ENCODE measurements at places on chromosomes 7 and 10.

GRCh38 chr7:157466867-157467261 lies 130.1 kb downstream of the DNAJB6 start:
- DNase-seq: no peak

- DNase-seq: no peak
Observed at GRCh38 chr7:129439963-129440625, 5.9 kb downstream of the STRIP2 start.

GRCh38 chr10:113113918-113114317 lies 163.9 kb downstream of the TCF7L2 start:
- no peak for DNase-seq

DNA sequence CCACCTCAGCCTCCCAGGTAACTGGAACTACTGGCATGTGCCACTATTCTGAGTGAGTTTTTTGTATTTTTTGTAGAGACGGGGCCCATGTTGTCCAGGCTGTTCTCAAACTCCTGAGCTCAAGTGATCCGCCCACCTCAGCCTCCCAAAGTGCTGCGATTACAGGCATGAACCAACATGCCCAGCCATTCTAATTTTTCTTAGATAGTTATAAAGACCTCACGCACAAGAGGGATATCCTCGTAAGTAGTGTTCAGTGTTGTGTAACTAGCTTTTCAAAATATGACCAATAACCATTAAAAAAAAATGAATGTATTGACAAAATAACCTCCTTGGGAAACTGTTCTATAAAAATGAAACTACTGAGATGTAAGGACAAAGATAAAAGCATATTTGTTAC lies 90.5 kb upstream of the FERD3L start:
- DNase-seq: no peak

DNA sequence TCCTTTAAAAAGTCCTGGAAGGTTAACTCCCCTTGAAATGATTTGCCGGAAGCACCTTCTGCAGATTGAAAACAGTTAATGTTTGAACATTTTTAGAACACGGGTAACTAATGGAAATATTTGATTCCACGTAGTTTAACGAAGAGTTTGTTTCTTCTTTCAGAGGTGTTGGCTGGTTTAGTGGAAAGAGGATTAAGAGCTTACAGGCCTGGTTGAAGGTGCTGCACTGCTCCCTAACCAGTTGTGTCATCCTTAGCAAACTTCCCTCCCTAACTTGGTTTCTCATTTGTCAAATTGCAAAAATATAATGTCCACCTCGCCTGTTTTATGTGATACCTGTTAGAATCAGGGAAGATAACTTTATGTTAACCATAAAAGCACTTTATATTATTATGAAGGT lies 243.0 kb upstream of the FZD8 start:
- DNase-seq: no peak

- no peak for DNase-seq
Observed at GRCh38 chr10:52486840-52487611, 172.9 kb downstream of the DKK1 start.

- no peak for DNase-seq
Observed at GRCh38 chr7:134476044-134476443, 17.1 kb upstream of the AKR1B1 start.

DNA sequence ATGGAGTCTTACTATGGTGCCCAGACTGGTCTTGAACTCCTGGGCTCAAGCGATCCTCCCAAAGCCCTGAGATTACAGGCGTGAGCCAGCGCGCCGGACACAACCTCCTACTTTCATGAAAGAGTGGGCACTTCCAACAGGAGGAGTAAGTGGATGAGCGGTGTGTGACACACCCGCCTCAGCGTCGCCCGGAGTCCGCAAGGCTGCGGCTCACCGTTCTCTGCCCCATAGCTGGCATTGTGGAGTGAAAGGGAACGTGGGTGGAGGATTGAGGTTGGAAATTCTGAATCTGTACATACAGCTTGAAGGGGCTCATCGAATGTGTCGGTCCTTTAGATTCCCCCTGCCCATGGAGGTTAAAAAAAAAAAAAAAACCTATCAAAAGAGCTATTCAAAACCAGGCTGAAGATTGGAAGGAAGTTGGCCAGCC lies 524 bp upstream of the PRXL2A start:
- no peak for DNase-seq

- DNase-seq: no peak
Observed at GRCh38 chr7:1925973-1926907, 256.2 kb downstream of the ELFN1 start.

DNA sequence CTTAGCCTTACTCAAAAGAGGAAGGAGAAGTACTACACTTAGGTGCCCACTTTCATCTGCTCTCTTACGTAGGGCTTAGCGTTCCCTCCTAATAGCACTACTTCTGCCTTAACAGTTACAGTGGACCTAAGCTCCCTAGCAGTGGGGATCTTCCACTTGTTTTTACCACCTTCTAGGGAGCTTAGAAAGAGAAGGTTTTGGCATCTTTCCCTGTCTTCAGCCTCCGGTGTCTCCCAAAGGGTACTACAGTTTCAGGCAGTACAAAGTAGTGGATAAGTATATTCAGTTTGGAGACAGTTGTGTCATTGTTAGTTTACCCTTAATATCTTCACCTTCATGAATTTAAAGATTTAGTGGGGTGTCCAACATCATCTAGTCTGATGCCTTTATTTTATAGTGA lies 14.6 kb downstream of the CHRM2 start:
- DNase-seq: no peak

- no peak for DNase-seq
Observed at GRCh38 chr10:79377557-79378382, 30.5 kb downstream of the PPIF start.

- DNase-seq: no peak
Observed at GRCh38 chr10:112218960-112219359, 35.4 kb upstream of the GPAM start.

GRCh38 chr10:98224509-98224908 lies 43.5 kb downstream of the LOXL4 start:
- no peak for DNase-seq

DNA sequence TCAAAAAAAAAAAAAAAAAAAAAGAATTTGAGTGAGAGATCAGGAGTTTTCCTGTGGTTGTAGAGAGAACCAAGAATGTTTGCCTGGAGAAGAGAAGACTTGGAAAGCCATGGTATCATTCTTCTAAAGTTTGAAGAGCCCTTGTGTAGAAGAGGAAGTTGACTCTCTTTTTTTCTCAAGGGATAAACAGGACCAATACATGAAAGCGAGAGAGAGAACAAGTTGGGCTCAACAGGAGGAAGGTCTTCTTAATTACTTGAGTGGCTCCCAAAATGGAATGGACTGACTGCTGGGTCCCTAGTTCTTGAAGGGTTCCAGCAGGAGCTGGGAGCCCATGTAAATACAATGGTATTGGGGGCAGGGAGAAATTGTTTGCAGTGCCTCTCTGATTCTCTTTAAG lies 173.3 kb upstream of the ADO start:
- no peak for DNase-seq

GRCh38 chr7:91291302-91291701 lies 27.1 kb downstream of the FZD1 start:
- no peak for DNase-seq

DNA sequence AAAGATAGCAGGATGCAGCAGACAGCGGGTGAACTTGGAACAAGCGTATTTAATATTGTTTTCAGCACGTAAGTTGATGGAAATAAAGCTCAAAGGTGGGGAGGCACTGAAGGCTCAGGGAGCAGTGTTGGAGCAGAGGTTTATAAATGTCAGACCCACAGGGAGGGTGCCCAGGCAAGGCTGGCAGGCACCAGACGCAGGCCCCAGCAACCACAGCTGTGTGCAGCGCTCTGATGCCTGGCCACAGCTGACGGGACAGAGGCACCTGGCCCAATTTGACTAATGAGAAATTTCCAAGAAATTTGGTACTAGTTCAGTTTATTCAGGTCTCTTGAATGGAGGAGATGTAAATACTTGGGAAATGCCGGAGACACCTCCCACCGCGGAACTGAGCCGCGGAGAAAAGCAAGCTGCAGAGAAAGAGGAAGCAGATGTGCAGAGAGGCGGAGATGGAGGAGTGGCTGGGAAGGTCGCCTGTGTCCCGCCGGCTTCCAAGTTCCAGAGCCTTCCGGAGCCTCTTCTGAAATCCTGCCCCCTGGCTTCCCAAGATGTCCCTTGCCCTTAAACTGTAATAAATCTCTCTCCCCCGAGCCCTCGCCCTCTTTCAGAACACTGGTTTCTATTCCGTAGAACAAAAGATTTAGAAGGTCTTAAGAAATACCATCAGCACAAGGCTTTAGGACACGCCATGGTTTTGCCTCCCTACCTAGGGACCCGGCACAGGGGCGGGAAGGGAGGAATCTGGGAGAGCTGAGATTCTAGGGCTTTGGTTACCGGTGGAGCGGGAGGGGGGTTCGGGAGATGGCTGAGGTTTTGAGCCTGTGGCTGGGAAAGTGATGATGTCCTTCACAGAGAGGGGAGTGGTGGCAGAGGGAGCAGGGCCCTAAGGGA lies 38.4 kb upstream of the PLXNA4 start:
- peak; percentile 41 for DNase-seq

DNA sequence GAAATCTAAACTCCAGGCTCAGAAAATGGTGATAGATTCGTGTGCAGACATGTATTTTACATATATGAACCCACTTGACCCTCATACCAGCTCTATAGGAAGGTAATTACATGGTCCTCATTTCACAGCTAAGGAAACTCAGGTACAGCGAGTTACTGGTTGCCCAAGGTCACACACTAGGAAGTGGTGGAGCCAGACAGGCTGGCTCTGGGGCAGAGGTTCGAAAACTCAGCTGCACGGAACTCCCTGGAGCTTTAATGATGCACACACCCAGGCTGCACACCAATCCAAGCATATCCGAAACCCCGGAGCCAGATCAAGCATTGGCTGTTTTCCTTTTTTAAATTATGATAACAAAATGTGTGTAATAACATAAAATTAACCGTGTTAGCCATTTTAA lies 172.4 kb downstream of the COBL start:
- DNase-seq: no peak

GRCh38 chr10:53700278-53700677 lies 927.7 kb upstream of the MBL2 start:
- DNase-seq: no peak

DNA sequence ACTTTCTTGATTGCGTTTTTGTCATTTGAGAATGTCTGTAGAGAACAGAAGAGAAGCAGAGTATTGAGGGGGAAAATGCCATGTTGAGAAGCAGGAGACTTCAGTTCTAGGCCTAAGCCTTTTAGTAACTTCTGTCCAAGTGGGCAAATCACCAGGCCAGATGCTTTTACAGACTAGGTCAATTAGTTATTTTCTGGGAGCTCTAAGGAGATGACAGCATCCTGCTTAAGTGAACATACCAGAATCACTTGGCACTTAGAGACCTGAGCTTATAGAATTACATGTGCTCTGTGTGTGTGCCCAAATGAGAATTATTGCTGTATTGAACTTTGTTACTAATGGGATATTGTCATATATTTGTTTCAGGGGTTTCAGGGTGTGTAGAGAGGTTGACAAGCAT lies 24.0 kb downstream of the AGK start:
- no peak for DNase-seq

- no peak for DNase-seq
Observed at GRCh38 chr10:80137031-80137862, 4.7 kb downstream of the PLAC9 start.

GRCh38 chr10:96619796-96620773 lies 33.3 kb upstream of the TM9SF3 start:
- no peak for DNase-seq

DNA sequence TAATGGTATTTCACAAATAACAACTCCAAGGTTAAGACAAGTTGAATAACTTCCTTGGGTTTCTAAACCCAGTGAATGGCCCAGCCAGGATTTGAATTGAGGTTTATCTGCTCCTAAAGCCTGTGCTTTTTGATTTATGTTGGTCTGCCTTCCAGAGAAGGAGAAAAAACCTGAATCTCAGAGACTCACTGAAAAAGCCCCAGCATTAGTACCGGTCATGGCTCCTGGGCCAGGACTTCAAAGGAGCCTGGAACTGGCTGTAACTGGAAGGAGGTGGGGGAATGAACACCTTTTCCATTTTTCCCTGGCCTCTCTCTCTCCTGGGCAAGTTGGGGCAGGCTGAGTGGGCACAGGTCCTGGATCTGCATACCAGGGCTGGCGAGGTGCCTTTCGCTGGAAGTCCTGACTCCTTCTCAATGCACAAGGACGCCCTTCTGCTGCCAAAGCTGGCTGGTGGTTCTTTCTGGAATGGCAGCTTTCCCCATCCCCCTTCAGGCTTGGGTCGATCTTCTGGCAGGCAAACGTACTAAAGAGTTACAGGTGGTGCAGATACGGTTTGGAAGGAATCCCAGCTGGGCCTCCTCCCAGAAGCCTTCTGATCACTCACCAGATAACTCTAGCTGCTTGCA lies 268.2 kb downstream of the PTEN start:
- DNase-seq: no peak

DNA sequence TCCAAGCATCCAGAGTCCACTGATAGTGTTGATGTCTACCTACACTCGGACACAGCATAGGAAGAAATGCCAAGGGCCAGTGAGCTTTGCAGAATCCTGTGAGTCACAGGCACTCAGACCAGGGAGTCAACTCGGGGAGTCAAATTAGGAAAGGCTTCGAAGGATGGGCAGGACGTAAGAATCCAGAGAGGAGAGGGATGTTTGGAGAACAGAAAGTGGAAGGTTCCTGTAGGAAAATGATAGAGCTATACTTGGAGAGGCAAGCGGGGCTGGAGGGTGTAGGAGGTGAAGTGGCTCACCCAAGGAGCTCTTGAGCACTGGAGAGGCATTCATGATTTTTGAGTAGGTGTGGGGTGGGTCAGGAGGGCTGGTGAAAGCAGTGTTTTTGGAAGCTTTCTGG lies 3.0 kb downstream of the ZYX start:
- DNase-seq: no peak

GRCh38 chr7:142440219-142440905 lies 182.5 kb upstream of the PRSS58 start:
- DNase-seq: no peak

DNA sequence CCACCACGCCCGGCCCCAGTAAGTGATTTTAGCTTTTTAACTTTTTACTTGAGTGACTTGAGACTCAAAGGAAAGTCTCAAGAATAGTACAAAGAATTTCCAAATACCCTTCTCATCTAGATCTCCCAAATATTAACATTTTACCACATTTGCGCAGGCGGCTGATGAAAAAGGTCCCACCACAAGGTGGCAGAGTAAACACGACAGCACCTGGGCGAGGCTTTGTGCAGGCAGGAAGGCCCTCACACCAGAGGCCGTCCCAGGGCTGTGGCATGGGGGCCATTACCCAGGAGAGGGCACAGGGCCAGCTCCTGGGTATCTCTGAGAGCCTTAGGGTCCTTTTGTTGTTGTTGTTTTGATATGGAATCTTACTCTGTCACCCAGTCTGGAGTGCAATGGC lies 50.0 kb upstream of the WIPI2 start:
- peak; percentile 4 for DNase-seq

DNA sequence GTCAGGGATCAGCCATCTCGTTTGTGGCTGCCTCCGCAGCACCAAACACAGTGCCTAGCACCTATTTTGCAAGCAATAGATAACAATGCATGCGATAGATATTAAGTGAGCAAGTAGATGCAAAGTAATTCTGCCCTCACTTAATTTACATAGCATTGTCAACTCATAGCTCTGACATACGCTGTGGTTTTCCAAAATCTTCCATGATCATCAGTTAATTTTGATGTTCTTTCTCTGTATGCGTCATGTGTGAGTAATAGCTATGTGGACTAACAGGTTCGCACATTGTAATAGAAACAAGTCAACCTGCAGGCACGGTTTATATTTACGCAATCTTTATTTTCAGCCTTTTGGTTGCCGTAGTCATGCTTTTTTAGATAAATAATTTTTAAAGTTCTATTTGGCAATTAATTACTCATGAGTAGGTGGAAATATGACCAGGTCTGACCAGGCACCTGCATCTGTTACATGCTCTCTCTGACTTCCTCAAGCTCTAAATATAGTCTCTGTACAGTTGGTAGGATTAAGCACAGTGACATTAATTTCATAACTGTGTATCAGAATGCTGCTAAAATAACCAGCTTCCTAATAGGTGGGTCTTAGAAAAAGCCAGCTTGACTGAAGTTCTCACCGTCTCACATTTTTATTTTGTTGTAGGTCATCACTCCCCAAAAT lies 13.3 kb downstream of the MAP3K8 start:
- DNase-seq: no peak
